ENCODE measurements at places on chromosomes 11 and 22.

DNA sequence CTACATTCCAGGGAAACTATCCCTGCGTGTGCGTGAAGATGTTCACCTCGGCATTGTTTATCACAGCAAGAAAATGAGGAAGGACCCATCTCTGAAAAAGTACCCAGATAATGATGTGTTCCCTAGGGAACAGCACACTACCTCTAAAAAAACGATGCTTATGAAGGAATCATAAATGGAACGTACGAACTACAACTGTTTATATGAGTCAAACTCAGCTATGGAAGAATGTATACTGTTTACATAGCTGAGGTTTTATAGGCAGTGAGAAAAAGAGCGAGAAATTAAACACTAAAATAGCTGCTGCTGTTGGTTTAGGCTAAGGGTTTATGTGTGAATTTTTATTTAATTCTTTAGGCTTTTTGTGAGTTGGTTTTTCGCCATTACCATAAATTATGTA lies 48.9 kb downstream of the APOL1 start:
- peak; percentile 91 for DNase-seq

DNA sequence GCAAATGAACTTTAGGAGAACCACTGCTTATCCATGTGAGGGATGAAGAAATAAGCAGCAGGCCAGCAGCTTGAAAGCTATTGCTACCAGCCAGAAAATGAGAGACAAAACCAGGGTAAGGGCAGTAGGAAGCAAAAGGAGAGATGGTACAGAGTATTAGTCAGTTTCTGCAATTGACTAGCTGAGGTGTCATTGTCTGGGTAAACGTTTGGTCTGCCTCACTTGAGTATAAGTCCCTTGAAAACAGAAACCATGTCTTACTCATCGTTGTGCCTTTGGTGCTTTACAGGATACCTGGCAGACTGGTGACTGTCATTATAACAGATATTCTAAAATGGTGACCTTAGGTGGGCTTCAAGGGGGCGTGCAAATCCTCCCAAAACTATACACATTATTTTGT lies 63.9 kb upstream of the USP47 start:
- DNase-seq: no peak

GRCh38 chr22:27545085-27545484 lies 256.5 kb downstream of the MN1 start:
- DNase-seq: no peak

DNA sequence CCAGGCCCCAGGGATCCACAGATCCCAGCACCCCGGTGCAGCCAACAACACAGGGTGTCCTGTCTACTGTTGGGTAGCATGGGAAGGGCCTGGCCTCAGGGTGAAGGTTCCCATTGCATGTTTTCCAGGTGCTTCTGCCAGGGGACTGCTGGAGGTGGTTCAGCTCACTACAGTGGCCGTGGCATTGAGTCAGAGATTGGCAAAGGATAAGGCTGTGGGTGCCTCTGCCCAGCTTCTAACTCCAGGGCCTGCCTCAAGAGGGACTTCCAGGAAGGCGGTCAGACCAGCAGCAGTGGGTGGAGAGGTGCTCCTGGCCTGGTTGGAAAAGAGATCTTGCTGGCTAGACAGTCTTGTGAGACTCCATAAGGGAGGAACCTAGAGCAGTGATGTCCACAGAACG lies 20.9 kb downstream of the CSNK1E start:
- DNase-seq: no peak

DNA sequence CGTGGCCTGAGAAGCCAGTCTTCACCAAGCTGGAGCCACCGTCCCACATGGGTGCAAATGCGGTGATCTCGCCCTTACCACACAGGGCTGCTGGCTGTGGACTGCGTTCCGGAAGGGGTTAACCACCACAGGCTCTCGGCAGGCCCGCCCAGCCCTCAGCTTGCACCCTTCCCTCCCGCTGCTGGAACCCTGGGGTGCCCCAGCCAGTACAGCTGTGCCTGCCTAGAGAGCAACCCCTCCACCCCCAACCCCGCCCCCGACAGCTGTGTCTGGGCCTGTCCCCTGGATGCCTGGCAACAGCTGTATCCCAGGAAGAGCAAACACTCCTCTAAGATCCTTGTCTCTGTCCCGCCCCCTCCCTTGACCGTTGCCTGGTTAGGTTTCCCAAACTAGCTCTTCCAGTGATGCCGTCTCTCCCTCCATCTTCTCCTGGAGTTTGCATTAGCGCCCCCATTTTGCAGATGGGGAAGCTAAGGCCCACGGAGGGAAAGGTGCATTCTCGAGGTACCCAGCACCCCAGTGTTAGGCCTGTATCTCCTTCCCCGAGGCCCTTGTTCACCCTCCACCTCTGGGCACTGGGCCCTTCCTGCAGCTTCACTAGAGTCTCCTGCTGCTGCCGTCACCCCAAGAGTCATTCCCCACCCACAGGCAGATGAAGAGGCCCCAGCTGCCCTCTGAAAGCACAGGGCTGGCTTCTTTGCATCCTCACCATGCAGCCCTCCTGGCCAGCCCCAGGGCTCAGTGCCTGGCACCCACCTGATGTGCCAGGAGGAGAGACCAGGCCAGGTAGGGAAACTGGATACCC lies 12.6 kb upstream of the COX8A start:
- DNase-seq: no peak

DNA sequence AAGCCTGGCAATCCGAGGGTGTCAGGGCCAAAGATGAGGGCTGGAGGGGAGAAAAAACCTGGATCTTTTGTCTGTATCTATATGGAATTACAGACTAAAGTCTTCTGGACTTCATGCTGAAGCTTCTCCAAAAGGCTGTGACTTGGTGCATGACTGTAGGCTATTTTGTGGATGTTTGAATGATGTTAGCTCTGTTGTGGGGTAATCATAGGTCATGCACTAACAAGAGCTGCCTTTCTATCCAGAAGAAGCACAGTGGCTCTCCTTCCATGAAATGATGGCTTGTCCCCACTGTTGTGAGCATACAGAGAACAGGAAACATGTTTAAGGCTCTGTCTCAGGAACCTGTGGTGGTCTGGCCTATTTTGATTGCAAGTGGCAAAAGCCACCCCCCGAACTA lies 263.3 kb upstream of the PLET1 start:
- no peak for DNase-seq

GRCh38 chr11:124987096-124987495 lies 33.1 kb downstream of the CCDC15 start:
- DNase-seq: no peak

- DNase-seq: no peak
Measured at GRCh38 chr11:114440121-114440860, 1.0 kb downstream of the REXO2 start.

- no peak for DNase-seq
Measured at GRCh38 chr22:20641919-20642579, 131.9 kb upstream of the SERPIND1 start.

DNA sequence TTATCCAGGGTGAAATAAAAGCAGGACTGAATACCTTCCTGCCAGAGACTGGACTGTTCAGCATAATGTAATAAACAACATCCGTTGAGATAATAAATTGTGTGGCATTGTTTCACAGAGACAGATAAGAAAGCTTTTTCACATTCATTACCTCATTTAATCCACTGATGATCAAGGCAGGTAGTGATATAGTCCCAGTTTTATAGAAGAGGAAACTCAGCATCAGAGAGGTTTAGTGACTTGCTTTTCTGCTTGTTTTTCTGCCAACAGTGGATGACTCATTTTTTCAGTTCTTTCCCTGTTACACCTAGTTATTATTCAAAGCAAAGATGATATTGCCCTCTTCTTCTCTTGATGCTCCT lies 4.0 kb downstream of the MYO18B start:
- peak; percentile 75 for DNase-seq

DNA sequence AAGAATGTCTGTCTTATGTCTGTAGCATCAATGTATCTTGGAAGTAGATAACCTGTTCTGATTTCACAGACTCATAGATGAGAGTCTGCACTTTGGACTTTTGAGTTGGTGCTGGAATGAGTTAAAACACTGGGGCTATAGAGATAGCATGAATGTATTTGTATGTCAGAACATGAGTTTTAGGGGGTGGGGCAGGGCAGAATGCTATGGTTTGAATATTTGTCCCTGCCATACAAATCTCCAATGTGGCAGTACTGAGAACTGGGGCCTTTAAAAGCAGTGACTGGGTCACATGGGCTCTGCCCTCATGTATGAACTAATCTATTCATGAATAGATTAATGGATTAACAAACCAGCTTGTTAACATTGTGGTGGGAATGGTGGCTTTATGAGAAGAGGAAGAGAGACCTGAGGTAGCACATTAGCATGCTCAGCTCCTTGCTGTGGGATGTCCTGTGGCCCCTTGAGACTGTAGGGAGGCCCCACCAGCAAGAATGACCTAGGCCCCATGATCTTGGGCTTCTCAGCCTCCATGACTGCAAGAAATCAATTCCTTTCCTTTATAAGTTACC lies 15.5 kb upstream of the OR52K1 start:
- DNase-seq: no peak

DNA sequence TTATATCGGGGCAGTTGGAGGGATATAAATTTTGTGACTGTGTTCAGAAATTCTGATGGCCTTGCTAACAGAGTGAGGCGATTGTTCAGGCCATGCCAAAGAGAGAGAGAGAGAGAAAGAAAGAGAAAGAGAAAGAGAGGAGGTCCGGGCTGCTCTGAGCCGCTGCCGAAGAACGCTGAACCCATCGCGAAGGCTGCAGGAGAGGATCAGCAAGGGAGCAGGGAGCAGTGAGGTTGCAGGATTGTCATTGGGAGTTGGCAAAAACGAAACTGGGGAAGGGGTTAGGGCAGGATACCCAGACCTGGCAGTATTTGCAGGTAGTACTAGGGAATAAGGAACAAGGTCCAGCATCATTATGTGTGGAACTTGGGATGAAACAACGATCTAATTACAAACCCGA lies 537.1 kb downstream of the INSC start:
- DNase-seq: no peak

DNA sequence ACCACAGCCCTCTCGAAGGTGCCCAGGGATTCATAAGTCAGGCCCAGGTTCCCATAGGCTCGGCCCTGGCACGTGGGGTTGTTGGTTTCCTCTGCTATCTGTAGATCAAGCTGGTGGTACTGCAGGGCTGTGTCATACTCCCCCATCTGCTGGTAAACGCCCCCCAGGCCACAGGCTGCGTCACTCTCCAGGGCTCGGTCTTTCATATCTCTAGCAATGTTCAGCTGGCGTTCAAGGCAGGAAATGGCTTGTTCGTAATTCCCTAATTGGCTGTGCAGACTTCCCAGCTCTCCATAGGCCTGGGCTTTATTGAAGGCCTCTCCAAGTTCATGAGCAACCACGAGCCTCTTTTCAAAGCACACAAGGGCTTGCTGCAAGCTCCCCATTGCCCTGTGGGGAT lies 186.4 kb upstream of the PITPNB start:
- no peak for DNase-seq

DNA sequence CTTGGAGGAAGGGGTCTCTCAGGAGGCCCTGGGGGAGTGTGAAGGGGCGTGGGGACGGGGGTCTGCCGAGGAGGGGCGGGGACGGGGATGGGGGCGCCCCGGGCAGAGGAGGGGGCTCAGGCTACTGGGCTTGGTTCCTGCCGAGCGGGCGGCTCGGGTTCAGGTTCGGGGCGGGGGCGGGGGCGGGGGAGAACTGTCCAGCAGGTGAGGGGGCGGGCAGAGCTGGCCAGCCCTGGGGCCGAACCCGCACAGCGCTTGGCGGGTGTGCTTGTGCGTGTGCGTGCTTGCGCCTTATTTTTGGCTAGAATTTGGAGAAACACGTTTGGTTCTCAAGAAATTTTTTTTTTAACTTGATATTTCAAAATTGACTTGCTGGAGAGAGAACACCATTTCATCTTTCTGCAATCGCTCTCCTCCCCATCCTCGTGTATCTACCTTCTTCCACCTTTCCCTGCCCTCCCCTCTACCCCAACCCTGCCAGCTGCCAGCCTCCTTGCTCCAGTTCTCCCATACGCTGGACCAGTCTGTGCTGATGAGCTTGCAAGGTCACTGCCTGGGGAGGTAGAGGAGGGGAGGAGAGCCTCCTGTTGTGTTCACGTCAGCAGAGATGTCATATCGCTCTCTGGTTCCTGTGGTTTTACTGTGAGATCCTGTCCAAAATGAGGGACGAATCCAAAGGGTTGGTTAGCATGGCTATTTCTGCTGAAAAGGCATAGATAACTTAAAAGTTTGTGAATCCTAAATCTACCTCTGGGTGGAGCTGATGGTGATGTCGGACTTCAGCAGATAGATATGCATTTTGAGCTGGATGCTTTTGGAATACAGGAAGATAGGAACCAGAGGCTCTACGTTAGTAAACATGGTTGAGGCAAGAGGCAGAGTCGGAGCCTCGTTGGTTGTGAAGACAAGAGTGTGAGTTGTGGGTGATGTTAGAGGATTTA lies 668 bp downstream of the MADD start:
- peak; percentile 65 for DNase-seq

DNA sequence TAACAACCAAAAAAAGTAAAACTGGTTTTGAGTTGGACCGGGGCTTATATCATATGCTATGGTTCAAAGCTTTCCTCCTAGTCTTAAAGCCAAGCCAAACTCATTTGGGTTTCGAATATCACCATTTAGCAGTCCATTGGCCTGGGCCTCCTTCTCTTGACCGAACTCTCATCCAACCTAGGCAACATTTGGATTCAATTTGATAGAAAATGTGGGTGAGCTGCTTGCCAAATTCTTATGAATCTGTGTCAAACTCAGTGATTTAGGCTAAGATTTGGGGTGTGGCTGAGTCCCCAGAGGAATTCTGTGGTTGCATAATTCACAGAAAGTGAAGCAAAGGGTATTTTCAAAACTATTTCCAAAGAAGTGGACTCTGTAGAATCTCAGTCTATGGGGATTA lies 83.7 kb downstream of the BLID start:
- no peak for DNase-seq

DNA sequence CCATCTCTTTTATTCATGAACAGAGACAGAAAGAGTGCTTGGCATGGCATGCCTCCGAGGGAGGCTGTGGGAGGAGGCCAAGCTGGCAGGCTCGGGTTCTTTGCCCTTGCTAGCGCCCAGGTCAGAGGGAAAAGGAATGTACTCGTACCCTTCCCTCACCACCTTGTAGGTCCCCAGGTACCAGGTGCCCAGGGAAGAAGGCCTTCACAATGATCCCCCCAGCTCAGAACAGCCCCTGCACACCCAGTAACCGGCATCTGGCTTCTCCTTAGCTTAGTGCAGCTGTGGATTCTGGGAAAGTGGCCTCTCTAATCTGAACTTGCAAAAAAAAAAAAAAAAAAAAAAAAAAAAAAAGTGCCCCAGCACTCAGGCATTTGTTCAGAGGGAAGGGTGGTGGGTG lies 1.3 kb downstream of the HEPN1 start:
- no peak for DNase-seq

GRCh38 chr11:62061356-62062222 lies 62.2 kb upstream of the INCENP start:
- DNase-seq: no peak

DNA sequence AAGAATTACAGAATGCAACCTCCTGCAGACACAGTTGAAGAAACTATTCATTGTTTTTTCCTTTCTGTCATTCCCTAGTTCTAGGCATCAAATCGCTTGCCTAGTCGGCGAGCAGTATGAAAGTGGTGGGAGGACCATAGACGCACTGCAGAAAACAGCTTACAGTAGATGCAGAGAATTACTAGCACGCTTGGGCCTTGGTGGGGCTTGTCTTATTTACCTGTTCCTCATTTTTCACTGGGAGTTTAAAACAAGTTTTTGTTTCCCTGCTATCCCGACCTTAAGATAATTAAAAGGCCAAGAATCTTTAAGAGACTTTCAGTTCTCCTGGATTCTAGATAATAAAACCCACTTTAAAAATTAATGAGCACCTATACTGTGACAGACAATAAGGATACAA lies 713 bp upstream of the ARL14EP start:
- DNase-seq: no peak

- no peak for DNase-seq
Measured at GRCh38 chr11:95803973-95804372, 13.7 kb downstream of the CEP57 start.

GRCh38 chr11:12361682-12362081 lies 15.7 kb upstream of the PARVA start:
- no peak for DNase-seq

GRCh38 chr11:91947215-91947820 lies 277.3 kb upstream of the FAT3 start:
- no peak for DNase-seq

Data from iris pigment epithelial cell (primary cell).